ENCODE measurements at places on chromosomes 13 and 19.
A peak's percentile ranks its signal among the peaks of the same experiment; 100 is the strongest.

- DNase-seq, result no peak
These were observed 6.6 kb upstream of the TFDP1 start for GRCh38 chr13:113577881-113578435.

DNA sequence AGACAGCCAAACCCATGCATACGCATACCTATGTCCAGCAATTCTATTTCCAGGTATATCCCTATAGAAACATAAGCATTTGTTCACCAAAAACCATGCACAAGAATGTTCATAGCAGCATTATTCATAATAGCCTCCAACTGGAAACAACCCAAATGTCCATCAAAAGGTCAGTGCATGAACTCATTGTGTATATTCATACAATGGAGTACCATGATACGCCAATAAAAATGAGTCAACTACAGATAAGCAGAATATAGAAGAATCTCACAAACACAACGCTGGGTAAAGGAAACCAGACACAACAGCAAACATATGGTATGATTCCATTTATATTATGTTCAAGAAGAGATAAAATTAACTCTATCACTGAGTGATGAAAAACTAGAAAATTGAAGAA is 23.8 kb downstream of the DEDD2 start:
- peak; percentile 90 for DNase-seq

- DNase-seq, result no peak
These were observed 2.6 kb upstream of the CYP4F11 start for GRCh38 chr19:15936950-15937349.

- DNase-seq, result no peak
These were observed 5.5 kb downstream of the RAB11B start for GRCh38 chr19:8395621-8396082.

DNA sequence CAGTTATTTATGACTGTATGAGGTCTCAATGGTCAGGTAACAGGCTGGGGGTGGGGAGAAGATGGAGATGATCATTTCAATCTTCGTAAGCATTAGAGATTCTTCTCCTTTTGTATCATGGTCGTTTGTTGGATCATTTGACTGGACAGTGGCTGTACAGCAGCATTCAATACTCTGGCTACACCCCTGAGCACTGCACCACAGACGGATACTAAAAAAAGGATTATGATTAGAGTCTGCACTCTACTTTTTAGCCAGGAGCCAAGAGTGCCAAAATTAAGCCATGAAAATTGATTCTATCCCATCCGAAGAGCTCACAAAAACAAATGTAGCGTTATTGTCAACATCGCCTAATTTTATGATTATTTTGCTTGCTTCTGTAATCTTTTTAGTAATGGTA is 41.9 kb downstream of the CDK8 start:
- DNase-seq, result no peak

DNA sequence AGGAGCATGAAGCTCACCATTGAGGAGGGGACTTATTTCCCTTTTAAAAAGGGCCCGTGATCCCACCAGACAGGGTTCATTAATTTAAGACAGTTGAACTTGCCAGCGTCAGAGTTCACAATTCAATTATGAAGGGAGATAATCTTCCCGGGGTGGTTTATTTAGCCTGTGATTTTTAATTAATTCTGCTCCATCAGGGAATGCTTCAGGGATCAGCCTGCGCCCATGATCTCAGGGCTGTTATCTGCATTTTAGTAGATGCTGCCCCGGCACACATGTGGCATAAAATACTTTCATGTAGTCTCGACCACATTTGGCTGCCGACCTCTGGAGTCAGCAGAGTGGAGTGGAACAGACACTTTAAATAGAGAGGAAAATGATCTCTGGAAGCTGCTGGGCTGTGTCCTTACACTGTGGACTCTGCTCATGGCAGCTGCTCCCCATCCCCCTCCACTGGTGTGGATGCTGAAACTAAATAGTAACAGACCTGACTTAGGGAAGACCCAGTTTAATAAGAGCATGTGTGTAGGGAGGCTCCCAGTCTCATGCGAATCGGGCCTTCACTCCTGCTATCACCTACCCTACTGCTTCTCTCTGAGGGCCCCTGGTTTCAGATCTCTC is 256.9 kb downstream of the TEX29 start:
- no peak for DNase-seq

- no peak for DNase-seq
These were observed 808.9 kb downstream of the DIAPH3 start for GRCh38 chr13:59354665-59355369.

- no peak for DNase-seq
These were observed 15.4 kb downstream of the PIP5K1C start for GRCh38 chr19:3684817-3685410.

DNA sequence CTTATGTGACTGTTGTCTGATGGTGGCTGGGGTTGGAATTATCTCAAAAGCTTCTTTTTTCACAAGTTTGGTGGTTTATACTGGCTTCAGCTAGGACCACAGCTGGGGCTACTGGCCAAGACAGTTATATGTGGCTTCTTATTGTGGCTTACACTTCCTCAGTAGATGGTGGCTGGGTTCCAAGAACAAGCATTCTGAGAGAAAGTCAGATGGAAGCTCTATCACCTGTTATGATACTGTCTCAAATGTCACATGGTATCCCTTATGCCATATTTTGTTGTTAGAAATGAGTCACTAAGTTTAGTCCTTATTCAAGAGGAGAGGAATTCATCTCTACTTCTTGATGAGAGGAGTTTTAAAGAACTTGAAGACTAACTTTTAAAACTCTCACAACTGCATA is 41.6 kb downstream of the NDFIP2 start:
- DNase-seq, result peak; percentile 17

DNA sequence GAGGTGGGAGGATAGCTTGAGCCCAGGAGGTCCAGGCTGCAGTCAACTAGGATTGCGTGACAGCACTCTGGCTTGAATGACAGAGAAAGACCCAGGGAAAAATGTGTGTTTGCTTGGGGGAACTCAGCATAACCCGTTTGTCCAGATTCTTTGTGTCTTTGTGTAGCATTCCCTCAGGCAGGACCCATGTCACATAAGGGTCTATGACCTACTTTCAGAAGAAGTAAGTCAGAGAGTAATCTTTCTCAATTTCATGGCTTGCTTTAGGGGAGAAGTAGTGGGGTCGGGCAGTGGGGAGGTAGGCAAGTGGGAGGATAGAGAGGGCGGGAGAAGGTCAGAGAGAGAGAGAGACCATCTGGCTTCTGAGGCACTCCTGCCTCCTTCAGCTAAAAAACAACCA is 11.9 kb upstream of the PSPC1 start:
- no peak for DNase-seq

GRCh38 chr13:94550062-94550738 is 45.8 kb downstream of the TGDS start:
- peak; percentile 46 for DNase-seq

DNA sequence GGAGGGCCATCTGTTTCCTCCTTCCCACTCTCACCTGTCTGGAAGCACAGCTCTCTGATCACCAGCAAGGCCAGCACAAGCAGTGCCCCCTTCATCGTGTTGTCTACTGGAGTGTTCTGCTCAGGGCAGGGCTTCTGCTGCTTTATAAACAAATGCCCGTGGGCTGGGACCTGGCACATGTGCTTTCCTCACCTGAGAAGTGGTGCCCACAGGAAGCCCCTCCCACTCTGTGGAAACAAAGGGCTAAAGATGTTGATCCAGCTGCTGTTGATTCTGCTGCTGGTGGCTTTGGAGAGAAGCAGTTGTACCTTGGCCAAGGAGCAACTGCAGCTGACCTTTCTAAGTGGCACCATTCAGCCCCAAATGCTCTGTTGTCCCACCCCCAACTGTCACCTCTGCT is 26.4 kb upstream of the ZNF181 start:
- DNase-seq, result no peak

GRCh38 chr19:28168557-28168956 is 1044.4 kb downstream of the UQCRFS1 start:
- no peak for DNase-seq

GRCh38 chr19:58513694-58514563 is 2.1 kb upstream of the SLC27A5 start:
- DNase-seq, result peak; percentile 95

DNA sequence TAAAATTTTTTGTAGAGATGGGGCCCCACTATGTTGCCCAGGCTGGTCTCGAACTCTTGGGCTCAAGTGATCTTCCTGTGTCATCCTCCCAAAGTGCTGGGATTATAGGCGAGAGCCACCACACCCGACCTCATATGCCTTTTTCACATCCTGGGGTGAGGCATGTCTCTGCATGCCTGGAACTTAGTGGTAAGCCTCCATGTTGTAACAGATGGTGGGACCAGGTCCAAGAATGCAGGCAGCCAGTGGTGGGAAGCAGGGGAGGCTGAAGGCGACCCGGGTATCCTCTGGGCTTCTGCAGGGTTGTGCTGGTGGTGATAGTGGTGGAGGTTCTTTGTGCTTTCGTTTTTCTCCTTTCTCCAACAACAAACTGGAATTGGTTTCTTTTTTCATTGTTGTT is 30.1 kb upstream of the CCDC124 start:
- DNase-seq, result peak; percentile 33

DNA sequence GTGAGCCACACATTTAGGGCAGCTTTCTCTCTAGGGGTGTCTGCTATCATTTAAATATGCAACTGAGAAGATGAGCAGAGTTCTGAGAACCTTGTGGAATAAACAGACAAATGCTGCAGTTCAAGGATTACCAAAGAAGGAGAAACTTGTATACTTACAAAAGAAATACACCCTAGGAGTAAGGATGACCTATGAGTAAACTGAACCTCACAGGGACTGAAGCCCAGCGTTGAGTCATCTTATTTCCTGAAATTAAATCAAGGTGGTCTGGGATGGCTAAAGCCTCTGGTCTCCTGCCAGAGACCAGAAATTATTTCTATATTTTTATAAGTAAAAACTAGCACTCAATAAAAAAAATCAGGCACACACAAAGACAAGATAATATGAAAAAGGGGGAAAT is 40.1 kb downstream of the FAM216B start:
- DNase-seq, result peak; percentile 67

- no peak for DNase-seq
These were observed 164.8 kb upstream of the NBEA start for GRCh38 chr13:34777089-34777913.

GRCh38 chr13:86932776-86933334 is 738.3 kb upstream of the SLITRK5 start:
- peak; percentile 43 for DNase-seq

GRCh38 chr13:67966065-67966464 is 735.9 kb upstream of the PCDH9 start:
- DNase-seq, result no peak

GRCh38 chr13:92300651-92301050 is 902.2 kb downstream of the GPC5 start:
- DNase-seq, result no peak

DNA sequence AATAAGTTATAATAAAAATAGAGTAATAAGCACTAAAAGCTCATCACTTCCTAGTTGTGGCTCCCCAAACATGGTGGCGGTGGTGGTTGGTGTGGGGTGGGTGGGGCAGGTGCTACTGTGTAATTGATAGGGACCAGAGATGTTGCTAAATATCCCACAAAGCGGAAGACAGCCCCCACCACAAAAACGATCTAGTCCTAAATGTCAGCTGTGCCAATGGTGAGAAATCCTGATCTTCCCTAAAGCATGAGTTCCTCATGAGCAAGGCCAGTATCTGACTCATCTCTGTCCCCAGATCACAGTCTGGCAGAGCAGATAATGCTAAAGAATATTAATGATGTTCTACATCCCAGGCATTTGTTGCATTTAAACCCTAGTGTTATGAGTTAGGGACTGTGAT is 1.9 kb upstream of the EDDM13 start:
- DNase-seq, result no peak

- DNase-seq, result peak; percentile 79
These were observed 15.9 kb downstream of the TICAM1 start for GRCh38 chr19:4815426-4816201.

Measured in NCI-H226 (cell line).